ENCODE measurements at places on chromosomes 12 and 14. TPM values are rescaled to one million over a fixed set of nuclear protein-coding genes. Genes with fewer than 3 reads are reported as not detected.

GSG1 gene
- total RNA-seq: not detected

KERA gene
- total RNA-seq: not detected

EML5 gene
- 2.3 TPM for total RNA-seq

GYS2 gene
- not detected for total RNA-seq

LRRIQ1 gene
- not detected for total RNA-seq

PTPRQ gene
- not detected for total RNA-seq

KRT85 gene
- total RNA-seq: not detected

DNA sequence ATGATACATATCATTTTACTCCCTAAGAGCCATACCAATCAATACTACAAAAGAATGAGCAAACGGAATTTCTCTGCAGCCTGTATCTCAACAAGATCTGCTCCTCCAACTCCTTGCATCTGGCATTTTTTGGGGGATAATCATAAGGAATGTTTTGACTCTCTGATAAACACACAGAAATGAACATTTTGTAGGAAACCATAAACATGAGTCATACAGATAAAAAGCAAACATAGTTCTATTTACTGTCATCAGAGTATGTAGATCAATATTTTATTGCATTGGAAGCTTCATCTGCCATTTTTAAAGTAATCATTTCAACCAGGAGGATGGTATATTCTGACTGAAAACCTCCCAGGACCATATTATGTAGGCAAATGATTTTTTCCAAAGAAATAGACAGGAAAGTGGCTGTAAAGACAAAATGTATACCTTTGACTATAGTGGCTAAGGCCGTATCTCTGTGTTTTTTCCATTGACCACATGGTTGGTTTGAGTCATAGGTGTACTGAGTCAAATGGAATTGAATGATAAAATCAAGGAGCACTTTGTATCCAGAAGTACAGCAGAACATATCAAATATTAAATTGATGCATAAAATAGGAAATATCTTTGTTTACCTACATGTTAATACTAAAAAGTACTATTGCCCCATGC, 32.4 kb upstream of the CD69 start:
- no peak for DNase-seq
- H3K4me1 ChIP-seq: peaks cover 54% of the 10 kb centered on the region
- no peak overlapping the region for H3K4me3 ChIP-seq
- peak overlapping the region; percentile 95 for H3K27ac ChIP-seq
- H3K36me3 ChIP-seq: peaks cover 35% of the 10 kb centered on the region

DNA sequence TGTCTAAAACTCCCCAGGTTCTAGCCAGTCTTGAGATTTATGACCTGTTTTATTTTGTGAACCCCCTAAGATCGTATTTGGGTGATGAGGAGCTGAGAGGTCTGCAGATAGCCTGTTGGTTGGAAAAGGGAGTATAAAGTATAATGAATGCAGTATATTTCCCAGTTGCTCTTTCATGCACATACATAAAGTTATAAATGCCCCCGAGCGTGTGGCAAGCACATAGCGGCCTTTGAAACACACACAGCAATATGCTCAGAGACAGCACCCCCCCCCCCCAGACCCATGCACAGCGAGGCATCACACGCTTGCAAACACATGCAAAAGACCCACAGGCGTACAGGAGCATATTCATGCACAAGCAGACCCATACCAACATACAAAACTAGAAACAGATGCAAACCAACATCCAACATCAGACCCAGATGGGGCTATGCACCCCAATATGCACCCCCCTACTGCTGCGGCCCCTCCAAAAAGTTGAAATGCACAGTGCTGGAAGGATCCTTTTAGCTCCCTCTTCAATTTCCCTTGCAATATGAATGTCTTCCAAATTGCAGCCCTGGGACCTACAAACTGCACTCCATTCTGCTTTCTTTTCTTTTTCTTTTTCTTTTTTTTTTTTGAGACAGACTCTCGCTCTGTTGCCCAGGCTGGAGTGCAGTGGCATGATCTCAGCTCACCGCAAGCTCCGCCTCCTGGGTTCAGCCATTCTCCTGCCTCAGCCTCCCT, 82.2 kb upstream of the TBX3 start:
- no peaks in the 10 kb centered on the region for H3K4me1 ChIP-seq
- no peak for DNase-seq
- H3K4me3 ChIP-seq: no peak overlapping the region
- H3K27me3 ChIP-seq: no peaks in the 10 kb centered on the region
- H3K36me3 ChIP-seq: no peaks in the 10 kb centered on the region

DNA sequence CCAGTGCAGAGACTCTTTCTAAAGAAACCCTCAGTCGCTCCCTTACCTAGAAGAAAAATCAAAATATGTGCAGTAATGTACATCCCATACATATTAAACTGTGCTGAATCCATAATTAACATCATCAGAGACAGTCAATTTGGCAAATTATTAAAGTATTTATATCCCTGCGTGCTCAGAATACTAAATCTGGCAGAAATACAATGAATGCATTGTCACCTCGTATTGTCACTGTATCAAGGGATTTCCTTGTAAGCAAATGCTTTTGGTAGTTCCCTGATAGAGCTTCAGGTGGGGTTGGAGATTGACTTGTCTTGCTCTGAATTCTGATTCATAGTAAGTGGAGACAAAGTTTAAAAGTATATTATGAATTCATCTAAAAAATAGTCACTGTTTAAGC, 319.1 kb downstream of the PPFIA2 start:
- no peaks in the 10 kb centered on the region for H3K4me1 ChIP-seq
- no peak overlapping the region for H3K27ac ChIP-seq
- H3K36me3 ChIP-seq: no peaks in the 10 kb centered on the region
- no peaks in the 10 kb centered on the region for H3K27me3 ChIP-seq

DNA sequence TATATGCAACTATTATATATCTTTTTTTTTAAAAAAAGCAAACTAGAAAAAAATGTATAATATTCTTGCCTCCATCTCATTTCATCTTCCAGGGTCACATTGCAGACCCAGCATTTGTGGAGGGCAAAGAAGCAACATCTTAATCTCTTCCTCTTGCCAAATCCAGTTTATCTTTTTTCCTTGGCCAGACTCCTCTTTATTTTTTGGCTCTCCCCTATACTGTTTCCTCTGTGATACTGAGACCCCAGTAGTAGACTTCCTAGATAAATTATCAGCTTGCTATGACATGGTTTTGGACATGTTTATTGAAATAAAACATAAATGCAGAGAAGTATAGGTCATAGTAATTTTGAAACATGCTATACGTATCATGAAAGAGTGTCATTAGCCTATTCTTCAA, 303.8 kb upstream of the DDHD1 start:
- H3K4me3 ChIP-seq: no peak overlapping the region
- peaks cover under 1% of the 10 kb centered on the region for H3K4me1 ChIP-seq
- no peak for DNase-seq
- no peaks in the 10 kb centered on the region for H3K36me3 ChIP-seq
- H3K27me3 ChIP-seq: no peaks in the 10 kb centered on the region

- H3K4me1 ChIP-seq: no peaks in the 10 kb centered on the region
- DNase-seq: no peak
- H3K27ac ChIP-seq: no peak overlapping the region
Observed at GRCh38 chr14:70317091-70317968, 42.2 kb downstream of the COX16 start.

GRCh38 chr12:107277855-107278254, 184.5 kb upstream of the CRY1 start:
- DNase-seq: no peak
- peaks cover 31% of the 10 kb centered on the region for H3K27me3 ChIP-seq

- peaks cover 91% of the 10 kb centered on the region for H3K36me3 ChIP-seq
- peaks cover 90% of the 10 kb centered on the region for H3K4me1 ChIP-seq
- peak overlapping the region; percentile 73 for H3K4me3 ChIP-seq
- no peaks in the 10 kb centered on the region for H3K27me3 ChIP-seq
Observed at GRCh38 chr14:22531451-22532344, 57.3 kb downstream of the DAD1 start.

DNA sequence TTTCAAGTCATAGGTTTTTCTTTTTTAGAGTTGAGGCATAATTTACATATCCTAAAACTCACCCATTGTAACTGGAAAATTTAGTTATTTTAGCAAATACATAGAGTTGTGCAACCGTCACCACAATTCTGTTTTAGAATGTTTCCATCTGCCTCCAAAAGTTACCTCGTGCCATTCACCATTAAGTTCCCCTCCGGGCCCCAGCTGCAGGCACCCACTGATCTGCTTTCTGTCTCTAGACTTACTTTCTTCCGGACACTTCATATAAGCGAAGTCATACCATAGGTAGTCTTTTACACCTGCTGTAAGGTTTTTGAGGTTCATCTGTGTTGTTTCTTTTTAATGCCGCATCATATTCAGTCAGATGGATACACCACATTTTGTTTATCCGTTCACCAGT, 28.7 kb downstream of the PPP2R5C start:
- H3K27me3 ChIP-seq: no peaks in the 10 kb centered on the region
- no peak for DNase-seq
- H3K27ac ChIP-seq: no peak overlapping the region
- peaks cover 20% of the 10 kb centered on the region for H3K4me1 ChIP-seq
- no peak overlapping the region for H3K4me3 ChIP-seq
- H3K36me3 ChIP-seq: peaks cover 11% of the 10 kb centered on the region

DNA sequence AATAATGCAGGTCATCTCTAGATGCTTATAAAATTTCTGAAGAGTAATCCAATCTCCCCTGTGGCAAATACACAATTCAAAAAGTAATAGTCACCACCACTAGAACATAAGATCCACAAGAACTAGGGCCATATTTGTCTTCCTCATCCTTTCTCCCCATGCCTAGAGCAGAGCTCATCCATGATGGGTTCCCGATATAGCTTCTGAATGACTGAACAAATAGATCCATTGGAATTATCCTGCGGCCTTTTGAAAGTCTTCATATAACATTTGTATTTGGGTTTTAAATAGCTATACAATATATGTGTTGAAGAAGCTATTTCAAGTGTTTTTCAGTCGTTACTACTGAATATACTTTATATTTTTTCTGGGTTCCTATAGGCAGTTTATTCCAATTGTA, 5.7 kb downstream of the DCN start:
- no peak for DNase-seq
- H3K27ac ChIP-seq: no peak overlapping the region
- no peaks in the 10 kb centered on the region for H3K27me3 ChIP-seq

DNA sequence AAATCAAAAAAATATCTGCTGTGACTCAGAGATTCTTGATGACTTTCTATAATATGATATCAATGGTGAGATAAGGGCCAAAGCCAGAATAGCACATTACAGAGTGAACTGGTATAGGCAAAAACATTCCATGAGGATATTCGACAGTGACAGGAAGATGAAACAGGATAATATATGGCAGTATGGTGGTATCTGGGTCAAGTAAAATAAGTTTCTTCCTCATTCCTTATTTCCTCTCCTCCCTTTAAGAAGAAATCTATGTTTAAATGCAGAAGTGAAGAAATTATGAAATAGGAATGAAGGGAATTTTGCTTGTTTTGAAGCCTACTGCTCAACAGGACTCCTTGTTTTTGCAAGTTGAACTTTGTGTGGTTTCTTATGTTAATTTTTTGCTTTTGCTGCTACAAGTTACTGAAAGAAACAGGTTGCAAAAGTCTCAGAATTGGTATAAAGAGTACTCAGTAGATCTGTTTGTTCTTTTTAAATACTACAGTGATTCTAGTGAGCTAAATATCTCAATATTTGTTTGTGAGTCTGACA, 7.0 kb downstream of the ACSS3 start:
- H3K27me3 ChIP-seq: no peaks in the 10 kb centered on the region
- no peak overlapping the region for H3K4me3 ChIP-seq
- H3K36me3 ChIP-seq: no peaks in the 10 kb centered on the region
- no peak overlapping the region for H3K27ac ChIP-seq
- no peaks in the 10 kb centered on the region for H3K4me1 ChIP-seq

- H3K4me1 ChIP-seq: peaks cover 7% of the 10 kb centered on the region
- H3K36me3 ChIP-seq: no peaks in the 10 kb centered on the region
- H3K27me3 ChIP-seq: peaks cover 33% of the 10 kb centered on the region
- no peak for DNase-seq
- no peak overlapping the region for H3K4me3 ChIP-seq
- H3K27ac ChIP-seq: no peak overlapping the region
Observed at GRCh38 chr12:65125975-65126374, 4.9 kb upstream of the WIF1 start.

GRCh38 chr14:104689881-104690711, 678 bp downstream of the INF2 start:
- H3K4me3 ChIP-seq: peak overlapping the region; percentile 73
- no peaks in the 10 kb centered on the region for H3K27me3 ChIP-seq
- DNase-seq: no peak
- H3K27ac ChIP-seq: no peak overlapping the region
- peaks cover 39% of the 10 kb centered on the region for H3K4me1 ChIP-seq
- no peaks in the 10 kb centered on the region for H3K36me3 ChIP-seq

GRCh38 chr14:92400579-92401444, 77.8 kb downstream of the SLC24A4 start:
- peaks cover 37% of the 10 kb centered on the region for H3K27me3 ChIP-seq
- H3K4me1 ChIP-seq: peaks cover 5% of the 10 kb centered on the region
- H3K36me3 ChIP-seq: peaks cover 1% of the 10 kb centered on the region
- no peak overlapping the region for H3K4me3 ChIP-seq

DNA sequence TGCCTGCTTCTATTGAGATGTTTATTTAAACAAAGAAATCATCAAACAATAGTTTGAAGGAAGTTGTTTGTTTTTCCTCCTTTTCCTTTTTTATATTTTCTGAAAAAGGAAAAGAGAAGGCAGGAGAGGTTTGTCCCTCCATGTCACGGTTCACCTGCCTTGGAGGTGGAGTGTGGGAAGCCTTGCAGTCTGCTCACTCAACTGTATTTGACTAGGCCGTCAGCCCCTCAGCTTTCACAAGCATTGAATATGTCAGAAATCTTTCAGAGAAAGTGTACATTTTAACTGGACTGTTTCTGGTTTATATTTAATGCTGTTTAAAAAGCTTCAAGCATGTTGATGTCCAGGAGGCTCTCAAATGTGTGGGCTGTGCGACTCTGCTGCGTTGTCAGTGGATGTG, 370.4 kb downstream of the NPAS3 start:
- H3K27ac ChIP-seq: no peak overlapping the region
- H3K36me3 ChIP-seq: no peaks in the 10 kb centered on the region
- no peaks in the 10 kb centered on the region for H3K27me3 ChIP-seq
- no peak for DNase-seq
- H3K4me1 ChIP-seq: no peaks in the 10 kb centered on the region
- H3K4me3 ChIP-seq: no peak overlapping the region

DNA sequence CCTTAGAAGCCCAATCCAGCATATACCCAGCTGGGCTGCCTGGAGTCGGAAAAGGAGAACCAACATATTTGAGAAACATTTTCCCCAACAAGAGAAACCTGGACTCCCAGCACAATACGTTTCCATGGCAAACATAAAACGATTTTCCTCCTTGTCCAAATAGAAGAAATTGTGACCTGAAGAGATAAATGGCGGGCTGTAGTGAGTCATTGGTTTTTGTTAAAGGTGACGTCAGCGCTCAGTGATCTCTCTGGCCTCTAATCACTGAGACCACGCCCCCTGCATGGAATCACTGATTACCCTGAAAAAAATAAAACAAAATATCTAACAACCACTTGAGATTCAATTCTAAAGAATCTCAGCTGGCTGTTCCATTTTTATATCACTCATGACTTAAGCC, 6.0 kb downstream of the CCDC60 start:
- H3K27ac ChIP-seq: no peak overlapping the region
- DNase-seq: no peak
- no peaks in the 10 kb centered on the region for H3K27me3 ChIP-seq
- no peaks in the 10 kb centered on the region for H3K36me3 ChIP-seq
- no peak overlapping the region for H3K4me3 ChIP-seq
- H3K4me1 ChIP-seq: no peaks in the 10 kb centered on the region

GRCh38 chr12:124620606-124621295, 53.3 kb upstream of the NCOR2 start:
- peaks cover 3% of the 10 kb centered on the region for H3K27me3 ChIP-seq
- no peaks in the 10 kb centered on the region for H3K4me1 ChIP-seq
- no peak for DNase-seq

Data from activated CD8-positive, alpha-beta memory T cell treated with anti-CD3 and anti-CD28 coated beads, Interleukin-2, amount 10 ng/mL, durations not matched to agents 7 days and 5 days (primary cell).